A549 treated with RU486 at 1 μM for 4 hours (cell line): ENCODE measurements at places on chromosomes 2 and 18. TPM values are rescaled to one million over a fixed set of nuclear protein-coding genes. Genes with fewer than 3 reads are reported as not detected.

Gene MAP4K3
- 17.1 to 24.5 TPM (median 22.8 TPM) in 5 replicates for total RNA-seq

Gene NPPC
- 0.22 to 0.40 TPM (median 0.34 TPM) in 3 of 5 replicates, not detected in the others for total RNA-seq

Gene ACTG2
- total RNA-seq = 0.17 to 0.43 TPM (median 0.29 TPM) in 4 of 5 replicates, not detected in the other

Gene SLC4A3
- 1.7 to 3.4 TPM (median 2.3 TPM) in 5 replicates for total RNA-seq

Gene APOB
- total RNA-seq = 0.39 TPM in 1 of 5 replicates, not detected in the others

Gene LTBP1
- 15.7 to 28.3 TPM (median 26.4 TPM) in 5 replicates for total RNA-seq

Gene STAT4
- total RNA-seq = 3.4 to 4.9 TPM (median 4.3 TPM) in 5 replicates

Gene PLEKHA3
- 8.8 to 18.7 TPM (median 17.0 TPM) in 5 replicates for total RNA-seq

Gene FAHD2B
- total RNA-seq = 10.6 to 13.2 TPM (median 11.5 TPM) in 5 replicates

Gene NEURL3
- total RNA-seq = 1.1 to 1.9 TPM (median 1.8 TPM) in 5 replicates

Gene NT5DC4
- total RNA-seq = 0.05 to 0.13 TPM in 2 of 5 replicates, not detected in the others

Gene CRYGC
- not detected in 5 replicates for total RNA-seq

Gene PEX13
- 13.0 to 19.4 TPM (median 16.5 TPM) in 5 replicates for total RNA-seq

Gene CHST10
- total RNA-seq = 16.2 to 17.4 TPM (median 16.7 TPM) in 5 replicates

Gene SLC19A3
- total RNA-seq = 2.3 to 3.2 TPM (median 3.1 TPM) in 5 replicates

Gene SERPINB10
- not detected in 5 replicates for total RNA-seq

Gene AGXT
- total RNA-seq = not detected in 5 replicates

Gene PROM2
- total RNA-seq = 0.13 TPM in 1 of 5 replicates, not detected in the others

Gene IL37
- total RNA-seq = not detected in 5 replicates

Gene KLHL29
- total RNA-seq = 3.2 to 5.6 TPM (median 4.1 TPM) in 5 replicates

Gene SCN3A
- total RNA-seq = 0.02 TPM in 2 of 5 replicates, not detected in the others

Gene IL36RN
- 0.06 to 0.59 TPM (median 0.08 TPM) in 4 of 5 replicates, not detected in the other for total RNA-seq

Gene COLEC12
- 0.02 to 0.05 TPM (median 0.05 TPM) in 3 of 5 replicates, not detected in the others for total RNA-seq

Gene RFTN2
- not detected in 5 replicates for total RNA-seq

Gene CRACDL
- 0.32 to 1.4 TPM (median 0.52 TPM) in 5 replicates for total RNA-seq

Gene DCDC2C
- total RNA-seq = 0.24 to 0.54 TPM (median 0.30 TPM) in 5 replicates

Gene PARD3B
- 0.70 to 1.6 TPM (median 0.93 TPM) in 5 replicates for total RNA-seq

Gene IL1B
- 0.34 to 0.58 TPM (median 0.41 TPM) in 4 of 5 replicates, not detected in the other for total RNA-seq

Gene GPR39
- total RNA-seq = 9.9 to 10.4 TPM (median 10.4 TPM) in 5 replicates

Gene HOXD4
- total RNA-seq = 0.29 to 0.66 TPM (median 0.49 TPM) in 5 replicates

Gene AAK1
- total RNA-seq = 11.0 to 18.8 TPM (median 16.9 TPM) in 5 replicates

Gene CXCR4
- 0.29 to 0.65 TPM (median 0.42 TPM) in 5 replicates for total RNA-seq

Gene C2orf66
- total RNA-seq = 0.07 to 0.19 TPM (median 0.13 TPM) in 3 of 5 replicates, not detected in the others

Gene UGT1A4
- total RNA-seq = 0.05 to 0.10 TPM in 2 of 5 replicates, not detected in the others

Gene ALPP
- total RNA-seq = 0.42 to 0.58 TPM (median 0.47 TPM) in 5 replicates

Gene C1QL2
- 0.07 to 0.15 TPM (median 0.11 TPM) in 4 of 5 replicates, not detected in the other for total RNA-seq

Gene CDK15
- total RNA-seq = not detected in 5 replicates

Gene GPR75
- total RNA-seq = 1.5 to 1.6 TPM (median 1.6 TPM) in 5 replicates

Gene CYS1
- 0.90 to 1.6 TPM (median 1.4 TPM) in 5 replicates for total RNA-seq

Gene DTNA
- total RNA-seq = 0.14 to 0.39 TPM (median 0.17 TPM) in 4 of 5 replicates, not detected in the other

Gene CDH7
- 0.05 TPM in 1 of 5 replicates, not detected in the others for total RNA-seq

Gene GAD1
- 0.39 to 0.63 TPM (median 0.42 TPM) in 5 replicates for total RNA-seq

Gene CHMP1B
- 34.1 to 53.3 TPM (median 46.4 TPM) in 5 replicates for total RNA-seq

Gene DES
- 0.05 to 0.24 TPM (median 0.13 TPM) in 3 of 5 replicates, not detected in the others for total RNA-seq

Gene BUB1
- 32.4 to 48.9 TPM (median 45.5 TPM) in 5 replicates for total RNA-seq

Gene TSPYL6
- total RNA-seq = not detected in 5 replicates
